ENCODE measurements at places on chromosomes 16 and 17. TPM values are rescaled to one million over a fixed set of nuclear protein-coding genes. Genes with fewer than 3 reads are reported as not detected.
A peak's percentile ranks its signal among the peaks of the same experiment; 100 is the strongest.

DNA sequence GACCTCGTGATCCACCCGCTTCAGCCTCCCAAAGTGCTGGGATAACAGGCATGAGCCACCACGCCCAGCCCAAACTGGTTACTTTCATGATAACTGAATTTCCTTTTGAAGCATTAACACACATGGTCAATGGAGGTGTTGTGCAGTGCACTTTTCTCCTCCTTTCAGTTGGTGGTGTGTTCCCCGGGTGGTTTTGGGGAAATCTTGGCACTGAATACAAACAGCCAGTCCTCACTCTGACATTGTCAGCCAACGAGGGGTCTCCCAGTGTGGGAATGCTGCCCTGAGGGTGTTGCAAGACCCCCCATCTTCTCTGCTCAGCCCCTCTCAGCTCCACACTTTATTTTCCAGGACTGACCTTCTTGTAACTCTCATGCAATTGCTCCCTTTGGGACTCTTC lies 70.5 kb downstream of the SOX9 start:
- DNase-seq: no peak

The SLC13A2 gene
- total RNA-seq: not detected

GRCh38 chr16:83019963-83020362 lies 393.2 kb downstream of the CDH13 start:
- DNase-seq: no peak

- DNase-seq: peak; percentile 90
Observed at GRCh38 chr16:71230122-71230845, at the start of gene HYDIN. TSS of gene HYDIN (minus strand) at chr16:71230722. CDS start at chr16:71186895, 43,827 bp downstream.

DNA sequence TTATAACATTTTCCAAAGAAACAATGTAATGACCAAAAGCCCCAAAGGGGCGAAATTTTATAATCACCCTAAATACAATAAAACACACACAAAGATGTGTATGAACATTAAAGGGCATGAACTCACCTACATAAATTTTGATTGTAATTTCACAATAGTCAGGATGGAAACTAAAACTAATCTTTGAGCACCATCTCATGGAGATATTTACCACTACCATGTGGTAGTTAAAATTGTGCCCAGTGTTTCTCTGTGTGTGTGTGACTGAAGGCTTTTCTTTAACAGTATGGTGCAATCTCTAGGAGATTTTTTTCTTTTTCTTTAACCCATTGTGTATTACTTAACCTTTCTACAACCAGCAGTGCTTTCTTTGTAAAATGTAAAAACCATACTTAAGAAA lies 19.7 kb upstream of the MEIOC start:
- no peak for DNase-seq

- DNase-seq: no peak
Observed at GRCh38 chr17:18959845-18960240, 7.9 kb downstream of the SLC5A10 start.

The GNAO1 gene
- 21.3 TPM for total RNA-seq

- no peak for DNase-seq
Observed at GRCh38 chr17:49815761-49816281, 27.3 kb downstream of the KAT7 start.

DNA sequence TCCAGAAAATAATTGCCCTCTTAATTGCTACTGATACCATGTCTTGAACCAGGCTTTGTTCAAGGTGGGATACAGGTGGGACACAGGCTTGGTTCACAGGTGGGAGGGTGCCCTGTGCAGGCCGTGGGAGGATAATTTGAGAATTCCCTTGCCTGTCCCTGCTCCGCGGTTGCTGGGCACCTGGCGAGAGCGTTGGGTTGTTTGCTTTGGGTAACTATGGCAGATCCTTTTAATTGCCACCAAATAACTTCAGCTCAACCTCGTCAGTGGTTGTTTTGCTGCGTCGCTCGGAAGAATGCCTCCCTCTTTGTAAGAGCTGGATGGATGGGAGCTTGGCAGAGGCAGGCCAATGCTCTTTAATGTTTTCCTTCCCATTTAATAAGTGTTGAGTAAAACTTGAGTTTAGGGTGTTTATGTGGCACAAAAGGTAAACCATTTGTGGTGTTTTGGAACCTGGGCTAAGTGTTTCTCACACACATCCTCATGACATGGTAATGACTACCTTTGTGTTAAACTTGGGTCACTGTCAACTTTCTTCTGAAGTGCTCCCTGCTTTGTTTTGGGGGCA lies 202.5 kb downstream of the MSI2 start:
- no peak for DNase-seq

The PERCC1 gene
- total RNA-seq: not detected

Data from neural crest cell (in vitro differentiated cells).